ENCODE measurements at places on chromosomes 3 and 15.

DNA sequence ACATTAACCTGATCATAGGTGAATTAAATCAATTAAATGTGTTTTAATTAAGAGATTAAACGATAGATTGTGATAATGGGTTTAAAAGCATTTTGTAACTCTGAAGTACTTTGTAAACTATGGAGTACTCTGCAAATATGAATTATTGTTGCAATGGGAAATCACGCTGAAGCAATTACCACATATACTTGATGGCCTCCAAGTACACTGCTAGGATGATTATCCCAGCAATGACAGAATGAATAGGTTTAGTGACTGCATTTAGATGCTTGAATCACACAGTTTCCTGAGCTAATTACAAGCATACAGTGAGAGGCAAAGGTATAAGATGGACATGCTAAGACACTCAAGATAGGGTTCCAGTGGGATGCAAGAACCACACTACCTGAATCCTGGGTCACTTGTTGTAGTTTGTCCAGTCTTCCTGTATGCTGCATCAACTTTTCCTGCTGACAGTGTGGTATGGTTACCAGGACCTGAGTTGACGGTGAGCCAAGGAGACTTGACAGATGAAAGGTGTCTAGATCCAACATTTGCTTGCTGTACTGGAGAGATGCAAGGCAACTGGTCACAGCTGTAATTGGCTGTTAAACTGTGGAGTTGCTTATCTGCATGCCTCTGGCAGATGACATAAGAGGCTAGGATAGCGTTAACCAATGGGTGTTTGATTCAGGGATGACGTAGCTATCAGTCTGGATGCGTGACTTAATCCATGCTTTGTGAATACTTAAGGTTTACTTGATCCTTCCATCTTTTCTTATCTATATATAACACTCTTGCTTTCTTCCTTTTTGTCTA is 38.0 kb downstream of the RNF13 start:
- DNase-seq, result no peak

- no peak for DNase-seq
These were observed 154.1 kb upstream of the CBLB start for GRCh38 chr3:106022913-106023312.

GRCh38 chr3:24290596-24290995 is 204.1 kb downstream of the THRB start:
- no peak for DNase-seq

- DNase-seq, result no peak
These were observed 16.8 kb downstream of the TMC3 start for GRCh38 chr15:81357180-81357686.

DNA sequence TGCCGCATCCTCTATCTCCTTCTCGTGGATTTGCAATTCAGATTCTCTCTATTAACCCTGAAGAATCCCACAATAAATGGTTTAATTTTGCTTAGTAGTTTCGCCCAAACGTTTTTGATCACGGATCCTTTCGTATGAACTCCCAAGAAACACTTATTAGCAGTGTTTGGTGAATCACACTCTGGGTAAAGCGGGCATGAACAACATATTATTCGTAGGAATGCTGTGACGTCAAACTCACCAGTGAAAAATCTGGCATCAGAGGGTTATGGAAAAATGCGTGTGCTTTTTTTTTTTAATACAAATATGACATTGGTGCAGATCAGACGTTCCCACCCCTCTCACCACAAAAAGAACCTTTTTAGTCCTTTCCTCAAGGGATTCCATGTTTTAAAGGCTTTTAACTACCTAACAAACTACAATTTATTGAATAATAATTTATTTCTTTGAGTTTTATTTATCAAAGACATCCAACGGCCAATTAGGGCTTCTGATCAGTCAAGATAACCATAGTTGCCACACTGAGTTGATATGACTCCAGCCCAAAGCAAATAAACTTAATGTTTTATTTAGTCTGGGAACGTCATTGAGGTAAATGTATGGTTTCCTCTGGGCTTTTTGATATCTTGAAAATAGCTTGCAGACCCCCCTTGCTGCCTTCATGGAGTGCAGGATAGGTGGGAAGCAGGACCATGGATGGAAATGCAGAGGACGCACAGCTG is 45.5 kb upstream of the CGNL1 start:
- no peak for DNase-seq

DNA sequence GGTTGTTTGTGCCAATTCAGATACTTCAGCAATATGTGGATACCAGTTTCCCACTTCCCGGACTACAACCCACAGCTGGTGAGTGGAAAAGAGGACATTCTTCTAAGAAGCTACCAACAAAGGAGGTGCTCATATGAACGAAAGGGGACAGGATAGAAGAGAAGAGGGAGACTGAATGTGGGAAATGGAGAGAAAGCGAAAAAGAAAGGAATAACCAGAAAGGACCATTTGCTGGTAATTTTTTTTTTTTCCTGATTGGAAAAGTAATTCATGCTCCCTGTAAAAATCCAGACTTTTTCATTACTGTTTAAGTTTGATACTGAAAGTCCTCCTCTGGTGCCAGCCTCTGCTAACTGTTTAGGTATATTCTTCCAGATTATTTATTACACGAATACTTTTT is 1.5 kb upstream of the CHAC1 start:
- no peak for DNase-seq

DNA sequence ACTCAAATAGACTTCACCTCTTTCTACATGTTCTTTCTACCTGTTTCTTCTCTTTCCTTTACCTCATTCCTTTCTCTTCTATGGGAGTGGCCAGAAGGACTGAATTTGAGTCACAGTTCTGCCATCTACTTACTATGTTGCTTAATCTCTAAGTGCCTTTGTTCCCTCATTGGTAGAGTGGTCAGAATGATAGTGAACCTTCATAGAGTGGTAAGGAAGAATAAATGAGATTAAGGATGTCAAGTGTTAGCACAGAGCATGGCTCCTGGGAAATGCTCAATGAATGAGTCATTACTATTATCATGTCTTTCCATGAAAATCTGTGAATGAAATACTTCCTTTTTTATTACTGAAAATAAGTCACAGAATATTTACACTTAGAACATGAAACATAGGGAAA is 17.5 kb downstream of the TMEM207 start:
- no peak for DNase-seq

- no peak for DNase-seq
These were observed 217.9 kb downstream of the TBC1D2B start for GRCh38 chr15:77859491-77860060.

- no peak for DNase-seq
These were observed 67.4 kb downstream of the SATB1 start for GRCh38 chr3:18357747-18358146.

GRCh38 chr3:152505926-152506325 is 237.2 kb downstream of the MBNL1 start:
- no peak for DNase-seq

- DNase-seq, result no peak
These were observed 102.8 kb upstream of the PFN2 start for GRCh38 chr3:150073513-150073912.

GRCh38 chr3:162092751-162093150 is 596.1 kb downstream of the OTOL1 start:
- no peak for DNase-seq

- no peak for DNase-seq
These were observed 14.8 kb upstream of the ZNF639 start for GRCh38 chr3:179308001-179308400.

GRCh38 chr3:114068336-114068735 is 11.8 kb downstream of the QTRT2 start:
- no peak for DNase-seq

GRCh38 chr3:10344147-10344943 is 23.4 kb upstream of the SEC13 start:
- peak; percentile 43 for DNase-seq

DNA sequence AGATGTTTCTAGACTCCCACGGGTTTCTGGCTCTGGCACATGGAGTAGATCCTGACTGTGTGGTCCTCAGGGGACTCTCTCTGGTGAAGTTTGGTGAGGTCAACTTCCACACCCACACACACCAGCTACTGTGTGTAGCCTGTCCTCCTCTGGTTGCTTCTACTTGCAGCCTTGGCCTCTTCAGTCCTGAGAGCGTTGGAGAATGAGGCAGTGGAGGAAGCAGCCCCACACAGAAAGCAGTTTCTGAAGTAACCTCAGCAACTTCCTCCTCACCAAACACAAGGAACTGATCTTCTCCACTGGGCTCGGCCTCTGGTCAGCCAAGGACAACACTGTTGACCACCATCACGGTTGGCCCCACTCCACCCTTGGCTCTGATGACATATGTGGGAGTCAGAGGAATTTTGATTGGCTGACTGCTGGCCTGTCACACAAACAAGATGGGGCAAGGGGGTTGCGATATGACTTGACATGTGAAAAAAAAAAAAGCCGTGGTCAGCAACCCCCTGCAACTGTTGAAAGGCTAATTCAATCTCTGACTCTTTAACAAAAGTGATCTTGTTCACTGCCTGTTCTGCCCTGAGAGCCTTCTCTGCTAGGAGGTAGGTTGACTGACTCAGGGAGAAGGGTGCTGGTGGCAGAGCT is 19.6 kb downstream of the CD86 start:
- DNase-seq, result no peak

GRCh38 chr15:68450192-68450591 is 18.2 kb upstream of the ITGA11 start:
- no peak for DNase-seq

- no peak for DNase-seq
These were observed 403.5 kb downstream of the SHQ1 start for GRCh38 chr3:72444656-72445223.

- no peak for DNase-seq
These were observed 99.4 kb upstream of the BCL6 start for GRCh38 chr3:187844708-187845107.

- no peak for DNase-seq
These were observed 23.5 kb downstream of the MKRN3 start for GRCh38 chr15:23589012-23589411.

- DNase-seq, result peak; percentile 14
These were observed 48.2 kb upstream of the FMN1 start for GRCh38 chr15:33242669-33243191.

- DNase-seq, result no peak
These were observed 22.3 kb upstream of the GPR171 start for GRCh38 chr3:151225040-151225975.

DNA sequence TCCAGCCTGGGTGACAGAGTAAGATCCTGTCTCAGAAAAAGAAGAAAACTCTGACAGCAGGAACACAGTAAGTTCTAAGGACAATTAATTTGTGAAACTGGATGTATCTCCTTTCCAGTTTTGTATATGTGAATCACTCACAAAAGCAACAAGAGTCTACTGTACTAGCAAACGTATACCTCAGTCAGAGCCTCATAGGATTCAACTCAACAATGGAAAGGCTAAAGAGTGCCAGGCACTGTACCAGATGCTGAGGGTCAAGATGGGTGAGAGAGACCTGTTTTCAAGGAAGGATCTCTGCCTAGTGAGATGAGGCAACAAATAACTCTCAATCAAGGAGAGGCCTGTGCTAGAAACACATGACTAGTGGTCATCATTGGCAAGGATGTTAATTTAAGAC is 14.9 kb downstream of the TBL1XR1 start:
- DNase-seq, result no peak

DNA sequence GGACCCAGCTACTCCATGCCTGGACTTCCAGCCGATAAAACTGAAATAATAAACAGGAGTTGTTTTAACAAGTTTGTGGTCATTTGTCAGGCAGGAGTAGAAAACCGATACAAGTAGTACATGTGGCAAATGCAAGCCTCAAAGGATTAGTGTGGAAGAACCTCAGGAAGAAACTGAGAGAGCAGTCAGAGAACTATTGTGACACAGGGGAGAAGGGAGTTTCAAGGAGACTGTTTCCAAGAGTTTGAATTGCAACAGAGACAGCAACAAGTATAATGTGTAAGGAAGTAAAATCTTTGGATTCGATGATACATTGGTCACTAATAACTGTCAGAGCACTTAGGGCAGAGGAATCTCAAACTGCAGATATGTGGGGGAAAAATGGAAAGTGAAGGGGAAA is 450.6 kb upstream of the ARHGEF26 start:
- no peak for DNase-seq

- DNase-seq, result no peak
These were observed 26.2 kb downstream of the HES1 start for GRCh38 chr3:194162070-194162678.
